ENCODE measurements at places on chromosomes 6 and 20. TPM values are rescaled to one million over a fixed set of nuclear protein-coding genes. Genes with fewer than 3 reads are reported as not detected.
A peak's percentile ranks its signal among the peaks of the same experiment; 100 is the strongest.

The FAM217A gene
- total RNA-seq: not detected

The BPIFB2 gene
- total RNA-seq: not detected

- no peaks in the 10 kb centered on the region for H3K36me3 ChIP-seq
- no peaks in the 10 kb centered on the region for H3K4me1 ChIP-seq
- H3K27ac ChIP-seq: no peak overlapping the region
- peaks cover 12% of the 10 kb centered on the region for H3K27me3 ChIP-seq
Observed at GRCh38 chr6:36263390-36264000, 6.4 kb upstream of the PNPLA1 start.

GRCh38 chr6:19413323-19413722 lies 423.8 kb upstream of the ID4 start:
- no peak overlapping the region for H3K27ac ChIP-seq
- no peaks in the 10 kb centered on the region for H3K36me3 ChIP-seq
- H3K27me3 ChIP-seq: no peaks in the 10 kb centered on the region
- no peaks in the 10 kb centered on the region for H3K4me1 ChIP-seq
- no peak for DNase-seq

GRCh38 chr6:72559067-72559466 lies 62.8 kb upstream of the KCNQ5 start:
- no peak overlapping the region for H3K27ac ChIP-seq
- H3K36me3 ChIP-seq: no peaks in the 10 kb centered on the region
- H3K27me3 ChIP-seq: peaks cover 18% of the 10 kb centered on the region
- no peaks in the 10 kb centered on the region for H3K4me1 ChIP-seq
- DNase-seq: no peak

- H3K27ac ChIP-seq: peak overlapping the region; percentile 66
- H3K36me3 ChIP-seq: peaks cover 5% of the 10 kb centered on the region
- peak overlapping the region; percentile 66 for H3K4me3 ChIP-seq
- H3K27me3 ChIP-seq: no peaks in the 10 kb centered on the region
Observed at GRCh38 chr6:127879685-127880084, 21.2 kb downstream of the THEMIS start.

DNA sequence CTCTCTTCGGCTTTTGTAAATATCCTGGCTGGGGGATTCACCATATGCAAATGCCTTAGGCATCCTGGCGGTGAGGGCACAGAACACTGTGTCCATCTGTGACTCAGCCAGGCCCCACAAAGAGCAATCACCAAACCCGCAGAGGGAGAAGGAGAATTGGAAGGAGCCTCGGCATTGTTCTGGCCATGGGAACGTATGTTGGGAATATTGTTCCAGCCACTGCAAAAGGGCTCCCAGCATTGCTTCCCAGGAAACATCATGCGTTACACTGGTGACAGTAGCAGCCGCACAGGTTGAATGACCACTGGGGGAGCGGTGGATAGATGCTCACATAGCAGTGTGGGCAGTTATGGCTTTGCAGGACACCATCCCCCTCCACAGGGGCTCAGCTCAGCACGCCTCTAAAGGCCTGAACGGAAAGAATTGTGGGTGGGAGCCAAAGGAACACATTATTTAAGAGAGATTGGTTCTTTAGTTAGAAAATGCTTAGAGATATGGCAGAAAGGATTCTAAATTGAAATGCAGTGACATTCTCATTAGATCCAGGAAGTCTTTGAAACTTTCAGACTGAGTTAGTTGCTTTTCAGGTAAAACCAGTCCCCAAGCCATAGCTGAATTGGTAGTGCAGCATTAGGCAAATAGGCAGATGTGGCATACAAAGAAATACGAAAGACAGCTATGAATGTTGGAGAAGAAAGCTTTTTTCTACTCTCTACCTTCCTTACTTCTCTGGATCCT lies 104.3 kb downstream of the RNF144B start:
- peaks cover 9% of the 10 kb centered on the region for H3K27me3 ChIP-seq
- H3K27ac ChIP-seq: no peak overlapping the region
- H3K4me1 ChIP-seq: no peaks in the 10 kb centered on the region
- H3K36me3 ChIP-seq: no peaks in the 10 kb centered on the region

- H3K4me3 ChIP-seq: no peak overlapping the region
- H3K27me3 ChIP-seq: peaks cover 5% of the 10 kb centered on the region
- DNase-seq: no peak
Observed at GRCh38 chr6:134502614-134503549, 185.0 kb upstream of the SGK1 start.

Data from natural killer cell treated with Interleukin-12 subunit alpha and Interleukin-12 subunit beta and Interleukin-15 and Interleukin-18, amount 100 ng/mL, for 72 hours (primary cell).